Activated CD8-positive, alpha-beta memory T cell treated with anti-CD3 and anti-CD28 coated beads, Interleukin-2, amount 10 ng/mL, durations not matched to agents 7 days and 5 days (primary cell): ENCODE measurements at places on chromosomes 4 and X. TPM values are rescaled to one million over a fixed set of nuclear protein-coding genes. Genes with fewer than 3 reads are reported as not detected.

IL13RA1 gene
- total RNA-seq: not detected

OTUD6A gene
- not detected for total RNA-seq

ZNF711 gene
- 0.26 TPM for total RNA-seq

MAP7D2 gene
- total RNA-seq: 0.40 TPM

MOB1B gene
- total RNA-seq: 14.8 TPM

TRIM60 gene
- total RNA-seq: not detected

PQBP1 gene
- 65.1 TPM for total RNA-seq

TACR3 gene
- not detected for total RNA-seq

LDOC1 gene
- 1.3 TPM for total RNA-seq

RAB41 gene
- total RNA-seq: not detected

- no peak for DNase-seq
Observed at GRCh38 chr4:32826169-32826568, 2106.0 kb downstream of the PCDH7 start.

DNA sequence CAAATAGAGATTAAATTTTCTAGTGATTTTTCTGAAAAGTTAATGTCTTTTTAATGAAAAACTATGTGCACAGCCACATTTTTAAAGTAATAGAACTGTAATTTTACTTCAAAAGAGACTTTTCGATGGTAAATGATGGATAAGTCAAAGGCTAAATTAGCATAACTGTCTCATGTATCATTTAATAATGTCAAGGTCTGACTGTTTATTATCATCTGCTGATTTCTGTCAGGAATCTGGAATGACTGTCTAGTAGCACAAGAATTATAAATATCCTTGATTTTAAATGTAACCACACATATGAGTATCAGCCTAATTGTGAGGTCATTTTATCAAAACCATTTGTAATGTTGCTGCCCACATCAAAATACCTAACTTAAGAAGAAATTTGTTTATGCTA, 333.8 kb downstream of the EPHA5 start:
- no peak for DNase-seq

GRCh38 chr4:143489106-143489505, 24.4 kb upstream of the SMARCA5 start:
- no peak for DNase-seq

- DNase-seq: no peak
Observed at GRCh38 chr4:23361453-23361852, 528.4 kb downstream of the PPARGC1A start.

DNA sequence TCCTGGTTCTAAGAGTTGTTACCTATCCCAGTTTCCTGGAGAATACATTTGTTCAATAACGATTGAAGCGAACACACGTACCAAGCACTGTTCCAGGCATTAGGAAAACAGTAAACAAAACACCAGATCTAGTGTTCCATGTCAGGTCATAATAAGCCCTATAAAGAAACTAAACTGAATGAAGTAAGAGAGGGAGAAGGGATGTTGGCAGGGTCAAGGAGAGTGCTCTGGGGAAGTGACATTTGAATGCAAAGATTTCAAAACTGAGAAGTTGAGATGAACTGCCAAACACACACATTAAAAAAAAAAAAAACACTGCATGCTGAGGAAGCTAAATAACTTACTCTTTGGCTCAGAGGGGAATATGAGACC, 14.4 kb upstream of the ENAM start:
- no peak for DNase-seq

DNA sequence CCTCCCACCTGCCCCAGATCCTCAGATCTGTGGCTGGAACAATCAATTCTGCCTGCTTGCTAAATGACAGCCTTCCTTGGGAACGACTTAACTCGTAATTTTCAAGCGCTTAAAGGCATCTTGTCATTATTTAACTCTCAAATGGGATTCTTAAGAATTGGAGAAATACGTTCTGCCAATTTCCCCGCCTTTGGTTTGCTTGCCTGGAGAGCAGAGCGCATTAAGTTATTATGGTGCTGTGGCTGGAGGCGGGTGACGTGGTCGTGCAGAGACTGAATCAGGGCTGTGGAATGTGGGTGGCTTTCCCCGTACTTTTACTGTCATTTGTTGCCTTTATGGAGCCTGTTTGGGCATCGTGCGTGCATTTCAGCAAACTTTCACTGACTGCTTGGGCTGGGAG, 78.9 kb upstream of the PSAPL1 start:
- no peak for DNase-seq

DNA sequence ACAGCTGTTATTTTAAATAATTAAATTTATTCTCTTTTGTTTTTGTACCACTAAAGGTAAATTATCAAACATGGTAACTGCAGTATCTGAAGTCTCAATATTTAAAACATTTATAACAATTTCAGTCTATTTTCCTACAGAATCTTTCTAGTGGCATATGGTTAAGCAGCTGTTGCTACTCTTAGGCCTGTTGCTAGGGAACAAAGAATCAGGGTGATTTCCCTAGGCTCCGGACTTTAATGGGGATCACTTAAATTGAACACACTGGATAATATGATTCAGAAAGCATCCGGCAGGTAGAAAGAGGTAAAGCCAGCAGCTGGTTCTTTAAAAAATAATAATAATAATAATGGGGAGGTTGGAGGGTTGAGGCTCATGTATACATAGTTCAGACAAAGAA, 17.6 kb downstream of the FBXO8 start:
- no peak for DNase-seq

- DNase-seq: no peak
Observed at GRCh38 chr4:170089274-170089667, 485 bp downstream of the AADAT start.

- DNase-seq: no peak
Observed at GRCh38 chr4:77037736-77038135, 38.1 kb downstream of the CCNI start.

GRCh38 chrX:80765220-80765625, 44.5 kb downstream of the BRWD3 start:
- no peak for DNase-seq

- no peak for DNase-seq
Observed at GRCh38 chr4:6268650-6269615, 717 bp upstream of the WFS1 start.

DNA sequence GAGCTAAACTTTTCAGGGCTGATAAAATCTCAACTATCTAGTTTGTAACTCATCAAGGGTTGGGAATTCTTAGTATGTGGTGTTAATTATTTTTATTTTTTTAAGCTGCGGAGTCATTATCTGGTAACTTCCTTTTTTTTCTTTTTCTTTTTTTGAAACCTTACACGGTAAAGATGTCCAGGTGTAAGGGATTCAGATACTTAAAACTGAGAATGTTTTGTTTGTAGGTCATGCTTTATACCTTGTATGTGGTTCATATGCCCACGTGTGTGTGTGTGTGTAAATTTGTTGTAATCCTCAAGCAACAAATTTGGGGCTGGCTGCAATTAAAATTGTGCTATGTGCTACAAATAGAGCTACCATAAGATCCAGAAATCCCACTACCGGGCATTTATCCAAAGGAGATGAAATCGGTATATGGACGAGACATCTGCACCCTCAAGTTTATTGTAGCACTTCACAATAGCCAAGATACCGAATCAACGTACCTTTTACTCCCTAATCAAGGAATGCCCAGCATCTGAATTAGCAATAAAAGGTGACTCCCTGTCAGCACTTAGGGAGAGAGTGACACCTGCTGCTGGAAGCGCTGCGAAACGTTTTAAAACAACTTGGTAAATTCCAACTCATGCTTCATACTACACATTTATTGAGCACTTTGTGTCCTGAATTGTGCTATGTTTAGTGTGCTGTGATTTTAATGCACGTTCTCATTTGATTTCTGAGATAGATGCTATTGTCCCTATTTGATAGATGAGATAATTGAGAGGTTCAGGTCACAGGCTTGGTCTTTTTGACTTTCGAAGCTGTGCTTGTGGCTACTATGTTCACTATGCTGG, 16.1 kb downstream of the MSMO1 start:
- DNase-seq: no peak

- no peak for DNase-seq
Observed at GRCh38 chr4:51943221-51943620, 76.9 kb downstream of the LRRC66 start.

DNA sequence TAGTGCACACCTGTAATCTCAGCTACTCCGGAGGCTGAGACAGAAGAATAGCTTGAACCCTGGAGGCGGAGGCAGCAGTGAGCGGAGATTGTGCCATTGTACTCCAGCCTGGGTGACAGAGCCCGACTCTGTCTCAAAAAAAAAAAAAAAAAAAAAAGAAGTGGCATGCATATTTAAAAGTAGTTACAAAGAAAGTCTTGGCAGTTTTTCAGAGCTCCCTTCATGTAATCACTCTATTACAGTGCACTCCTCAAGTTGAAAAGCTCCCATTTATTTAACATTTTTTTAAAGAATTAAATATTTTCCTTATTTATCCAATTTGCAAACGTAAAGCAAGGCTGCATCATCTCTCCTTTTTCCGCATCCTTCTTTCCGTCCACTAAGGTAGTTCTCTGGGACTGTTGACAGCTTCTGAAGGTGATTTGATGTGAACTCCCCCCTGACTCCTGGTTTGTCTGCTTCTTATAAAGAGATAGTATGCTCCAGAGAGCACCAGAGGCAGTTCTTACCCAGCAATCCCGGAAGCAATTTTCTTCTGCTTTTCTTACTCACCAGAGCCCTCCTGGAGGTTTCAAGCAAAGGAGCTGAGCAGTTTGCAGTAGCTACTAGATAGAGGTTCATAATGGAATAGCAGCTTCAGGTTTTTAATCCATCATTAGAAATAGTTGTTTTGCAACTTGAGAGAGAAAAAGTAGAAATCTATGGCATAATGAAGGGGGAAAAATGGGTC, 151.0 kb downstream of the PALLD start:
- no peak for DNase-seq
